T-helper 9 cell (primary cell): ENCODE measurements at places on chromosomes 13 and 19.
A peak's percentile ranks its signal among the peaks of the same experiment; 100 is the strongest.

GRCh38 chr13:101007245-101007644, 332.6 kb upstream of the TMTC4 start:
- DNase-seq = no peak

DNA sequence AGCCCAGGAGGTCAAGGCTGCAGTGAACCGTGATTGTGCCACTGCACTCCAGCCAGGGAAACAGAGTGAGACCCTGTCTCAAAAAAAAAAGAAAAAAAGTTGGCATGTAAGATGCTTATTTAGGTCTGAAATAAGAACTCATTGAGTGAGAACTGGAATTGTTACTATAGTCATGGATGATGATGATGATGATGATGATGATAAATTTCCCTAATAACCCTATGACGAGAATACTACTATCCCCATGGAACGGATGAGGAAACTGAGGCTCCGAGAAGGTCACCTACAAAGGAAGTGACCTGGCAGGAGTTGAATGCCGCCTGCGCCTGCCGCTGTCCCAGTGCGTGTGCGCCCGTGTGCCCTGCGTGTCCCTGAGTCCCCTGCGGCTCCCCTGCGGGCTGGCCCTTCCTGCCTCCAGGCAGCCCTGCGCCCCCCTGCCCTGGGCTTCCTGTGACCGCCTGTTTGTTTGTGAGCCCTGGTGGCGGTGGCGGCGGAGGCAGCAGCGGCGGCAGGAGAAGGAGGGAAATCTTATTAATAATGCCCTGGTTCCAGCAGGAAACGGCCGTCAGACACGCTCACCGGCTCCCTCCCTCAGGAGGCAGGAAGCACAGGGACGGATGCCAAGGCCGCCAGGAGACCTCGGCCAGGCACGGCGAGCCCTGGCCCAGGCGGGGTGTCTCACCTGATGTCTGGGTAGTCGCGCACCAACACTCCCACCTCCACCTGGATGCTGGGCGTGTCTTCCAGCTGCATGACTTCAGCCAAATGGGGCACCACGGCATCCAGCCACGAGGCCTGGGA, 29.6 kb downstream of the EXOC3L2 start:
- no peak for DNase-seq

- DNase-seq = no peak
Measured at GRCh38 chr19:36120092-36120983, 5.1 kb downstream of the TBCB start.

- peak; percentile 63 for DNase-seq
Measured at GRCh38 chr13:113209336-113209758, at the start of gene CUL4A. Gene CUL4A, plus strand, starts transcription at chr13:113209613. Its CDS starts 15 bp downstream, at chr13:113209628.

DNA sequence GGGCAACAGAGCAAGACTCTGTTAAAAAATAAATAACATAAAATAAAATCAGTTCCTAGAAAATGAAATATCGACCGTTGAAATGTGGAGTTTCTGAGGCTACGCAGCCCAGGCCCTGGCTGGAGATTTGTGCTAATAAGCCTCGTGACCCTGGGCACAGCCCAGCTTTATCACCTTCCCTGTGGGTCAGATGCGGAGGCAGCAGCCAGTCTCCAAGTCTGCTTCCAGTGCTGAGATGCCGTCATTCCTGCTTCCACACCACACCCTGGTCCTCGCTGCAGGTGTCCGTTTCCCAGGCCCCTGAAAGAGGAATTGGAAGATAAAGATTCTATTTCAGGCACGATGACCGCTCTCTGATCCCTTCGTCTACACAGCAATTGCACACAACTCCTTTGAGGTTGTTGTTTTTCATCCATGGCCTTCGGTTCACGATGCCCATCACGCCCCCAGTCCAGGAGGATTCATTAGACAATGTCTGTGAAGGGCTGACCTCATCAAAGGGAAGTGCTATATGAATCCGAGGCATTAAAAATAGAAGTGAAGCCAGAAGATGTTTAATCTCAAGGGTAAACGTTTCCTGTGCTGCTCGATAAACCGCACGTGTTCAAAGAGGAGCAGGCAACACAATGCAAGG, 48.3 kb upstream of the ATP11A start:
- DNase-seq = no peak

GRCh38 chr19:47786566-47786965, 8.1 kb downstream of the SELENOW start:
- no peak for DNase-seq

DNA sequence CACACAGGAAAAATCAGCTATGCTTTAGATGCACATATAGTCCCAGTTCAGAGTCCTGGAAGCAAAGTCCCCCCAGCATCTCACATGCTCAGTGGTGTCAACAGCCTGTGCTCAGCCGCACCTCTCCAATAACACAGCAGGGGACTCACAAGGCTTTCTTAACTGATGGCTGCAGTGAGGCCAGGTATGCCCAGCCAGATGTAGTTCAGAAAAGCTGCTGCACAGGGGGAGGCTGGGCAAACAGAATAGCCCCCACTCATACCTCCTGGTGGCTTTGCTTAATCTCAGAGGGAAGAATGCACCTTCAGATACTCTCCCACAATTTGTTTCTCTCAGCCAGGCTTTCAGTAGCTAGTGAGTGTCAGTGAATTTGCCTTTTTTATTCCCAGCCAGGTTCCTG, 33.4 kb downstream of the FAM124A start:
- DNase-seq = no peak

DNA sequence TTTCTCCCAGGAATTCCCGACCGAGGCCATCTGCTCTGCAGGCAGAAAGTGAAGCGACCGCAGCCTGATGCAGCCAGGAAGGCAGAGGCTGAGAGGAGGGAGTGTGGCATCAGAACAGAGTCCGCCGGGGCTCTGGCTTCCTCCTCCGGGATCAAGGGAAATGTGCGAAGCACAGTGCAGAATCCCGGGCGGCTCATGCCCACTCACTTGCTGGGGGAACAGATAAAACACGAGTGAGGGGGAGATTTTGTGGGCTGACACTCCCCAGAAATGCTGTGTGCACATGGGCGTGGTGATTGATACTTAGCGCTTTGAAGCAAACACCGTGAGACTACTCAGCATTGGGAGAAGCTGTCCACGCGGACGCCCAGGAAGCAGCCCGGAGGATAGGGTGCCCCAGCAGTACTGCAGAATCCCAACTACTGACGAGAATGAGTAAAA, 75.3 kb upstream of the POMP start:
- DNase-seq = no peak

GRCh38 chr19:6378041-6378440, 2.3 kb upstream of the PSPN start:
- no peak for DNase-seq
